Activated T-helper 1 cell treated with anti-CD3 and anti-CD28 coated beads, Interleukin-12 subunit alpha, Interleukin-12 subunit beta, Interleukin-2, Interleukin-4 antibody, amounts not matched to agents 30 ng/mL and 10 ng/mL and 1 ng/mL, durations not matched to agents 14 hours and 24 hours and 36 hours (primary cell): ENCODE measurements at places on chromosomes 6 and 20. TPM values are rescaled to one million over a fixed set of nuclear protein-coding genes. Genes with fewer than 3 reads are reported as not detected.

POLR3F gene
- 13.4 and 16.6 TPM in 2 replicates for total RNA-seq

CGA gene
- not detected in 2 replicates for total RNA-seq

MYB gene
- total RNA-seq: 57.3 and 60.4 TPM in 2 replicates

ZCCHC3 gene
- 25.9 TPM in 2 replicates for total RNA-seq

PTCRA gene
- not detected in 2 replicates for total RNA-seq

RGS17 gene
- total RNA-seq: not detected in 2 replicates

CNBD2 gene
- 3.3 and 6.1 TPM in 2 replicates for total RNA-seq

VGLL2 gene
- total RNA-seq: not detected in 2 replicates

PPIL6 gene
- total RNA-seq: 0.13 and 0.29 TPM in 2 replicates

TMC2 gene
- total RNA-seq: not detected in 2 replicates

KCNK15 gene
- total RNA-seq: 1.1 TPM in 2 replicates

EPHA7 gene
- total RNA-seq: not detected in 2 replicates

SALL4 gene
- total RNA-seq: 0.54 and 1.0 TPM in 2 replicates

COL20A1 gene
- total RNA-seq: not detected in 2 replicates

SPO11 gene
- not detected in 2 replicates for total RNA-seq

SSTR4 gene
- total RNA-seq: not detected in 2 replicates

FAM83B gene
- total RNA-seq: not detected in 2 replicates

CRISP3 gene
- total RNA-seq: not detected in 2 replicates

RAB44 gene
- total RNA-seq: 0.05 and 0.10 TPM in 2 replicates

UNC5CL gene
- total RNA-seq: 0.93 and 0.99 TPM in 2 replicates

NRN1 gene
- total RNA-seq: 2.8 and 3.0 TPM in 2 replicates

TMEM151B gene
- 0.29 TPM in 1 of 2 replicates, not detected in the other for total RNA-seq

PLA2G7 gene
- not detected in 2 replicates for total RNA-seq

VNN1 gene
- total RNA-seq: not detected in 2 replicates

ADISSP gene
- 55.5 and 64.6 TPM in 2 replicates for total RNA-seq
